ENCODE measurements at places on chromosomes 11 and 22. TPM values are rescaled to one million over a fixed set of nuclear protein-coding genes. Genes with fewer than 3 reads are reported as not detected.

DNA sequence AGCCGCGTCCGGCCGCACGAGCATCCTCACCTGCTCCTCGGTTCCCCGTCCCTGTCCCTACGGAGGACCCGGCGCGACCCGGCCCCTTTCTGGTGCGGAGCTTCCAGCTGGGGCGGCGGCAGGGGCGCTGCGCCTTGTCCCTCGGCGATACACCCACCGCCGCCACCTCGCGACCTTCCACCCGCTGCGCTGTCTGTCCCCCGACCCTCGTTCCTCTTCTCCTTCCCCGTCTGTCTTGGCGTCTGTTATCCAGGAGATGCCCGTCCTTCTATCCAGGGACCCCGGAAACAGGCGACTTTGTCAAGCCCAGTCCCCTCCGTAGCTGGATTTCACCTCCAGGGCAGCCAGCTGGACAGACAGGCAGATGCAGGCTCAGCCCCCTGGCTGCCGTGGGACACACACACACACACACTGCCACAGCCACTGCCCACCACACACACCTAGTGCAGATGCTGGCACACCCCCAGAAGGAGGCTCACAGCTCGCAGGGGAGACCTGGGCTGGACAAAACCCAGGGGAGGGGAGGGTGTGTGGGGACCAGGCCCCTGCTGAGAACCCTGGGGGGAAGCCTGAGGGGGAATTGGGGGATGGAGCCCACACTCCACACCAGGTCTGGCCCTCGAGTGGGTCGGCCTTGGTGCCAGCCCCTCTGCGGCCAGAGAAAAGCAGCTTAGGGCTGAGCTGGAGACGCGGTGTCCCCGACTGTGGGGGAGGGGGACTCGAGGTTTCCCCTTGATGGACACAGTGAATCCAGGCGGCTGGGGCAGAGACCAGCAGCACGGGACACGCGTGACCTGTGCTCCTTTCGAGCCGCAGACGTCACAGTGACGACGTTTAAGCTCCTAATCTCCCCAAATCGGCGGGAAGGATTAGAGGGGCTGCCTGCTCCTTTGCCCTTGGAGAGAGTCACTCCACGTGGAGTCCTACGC, 788 bp downstream of the DRD4 start:
- DNase-seq, result no peak

Gene TUBA8
- polyA plus RNA-seq, result 25.1 TPM

Gene H19
- 12,528 TPM for polyA plus RNA-seq

DNA sequence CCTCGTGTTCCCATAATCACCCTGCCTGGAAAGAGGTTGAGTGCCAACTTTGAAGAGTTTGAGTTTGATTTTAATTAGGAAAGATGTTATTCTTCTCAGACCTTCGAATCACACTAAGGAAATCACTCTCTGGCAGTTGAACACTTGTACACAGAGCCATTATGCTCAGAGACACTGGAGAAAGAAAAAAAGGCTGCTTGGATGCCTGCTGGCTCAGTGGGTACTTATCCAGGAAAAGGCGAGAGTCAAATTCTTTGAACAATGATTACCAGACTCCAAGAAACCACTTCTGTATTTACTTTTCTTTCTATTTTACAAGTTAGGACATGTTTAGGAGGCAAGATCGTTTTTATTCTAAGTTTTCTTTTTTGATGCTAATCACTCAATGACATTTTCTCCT, 438.5 kb upstream of the FAT3 start:
- no peak for DNase-seq

DNA sequence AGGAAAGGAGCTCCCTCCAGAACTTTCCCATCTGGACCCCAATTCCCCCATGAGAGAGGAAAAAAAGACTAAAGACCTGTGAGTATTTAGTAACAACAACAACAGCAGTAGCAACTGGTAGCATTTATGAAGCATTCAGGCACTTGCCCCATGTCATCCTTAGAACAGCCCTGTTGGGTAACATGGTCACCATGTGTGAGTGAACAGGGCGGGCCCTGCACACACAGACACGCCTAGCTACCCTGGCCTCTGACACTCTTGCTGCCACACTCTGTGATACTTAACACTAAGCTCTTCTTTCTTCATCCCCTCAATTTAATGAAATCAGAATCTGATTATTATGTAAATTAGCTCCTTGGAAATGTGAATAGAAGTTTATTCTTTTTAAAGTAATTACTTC, 26.1 kb upstream of the SLC25A18 start:
- DNase-seq, result no peak

DNA sequence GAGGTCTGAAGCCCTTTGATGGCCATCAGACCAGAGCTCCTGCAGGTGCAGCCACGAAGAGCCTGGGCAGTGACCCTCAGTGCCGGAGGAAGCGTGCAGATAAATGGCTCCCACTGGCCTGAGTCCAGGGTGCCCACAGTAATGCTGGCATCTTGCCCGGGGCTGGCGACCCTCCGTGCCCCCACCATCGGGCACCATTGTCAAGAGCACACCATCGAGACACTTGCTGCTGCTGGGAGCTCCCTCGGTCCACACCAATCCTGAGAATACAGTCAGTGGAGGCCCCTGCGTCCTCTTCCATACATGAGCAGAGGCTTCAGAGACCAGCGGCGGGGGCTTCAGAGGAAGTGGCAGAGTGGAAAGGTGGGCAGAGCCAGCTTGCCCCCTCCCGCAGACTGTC, 1448.3 kb downstream of the BRD1 start:
- DNase-seq, result no peak

DNA sequence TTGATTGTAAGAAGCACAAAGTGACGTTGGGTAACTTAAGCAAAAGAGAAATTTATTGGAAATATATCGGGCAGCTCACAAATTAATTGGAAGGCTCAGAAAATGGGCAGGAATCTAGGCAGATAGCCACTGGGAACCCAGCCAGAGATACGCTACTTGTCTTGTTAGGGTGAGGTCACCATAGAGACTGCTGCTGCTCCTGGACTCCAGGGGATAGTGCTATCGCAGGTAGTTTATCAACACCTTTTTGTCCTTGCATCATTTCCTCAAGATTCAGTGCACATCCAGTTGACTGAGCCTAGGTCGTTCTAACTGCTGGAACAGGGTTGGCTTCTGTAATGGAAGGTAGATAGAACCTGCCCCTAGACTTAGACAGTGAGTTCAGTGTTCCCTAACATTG, 19.6 kb downstream of the AMOTL1 start:
- DNase-seq, result no peak

- no peak for DNase-seq
Measured at GRCh38 chr22:37896181-37896592, 9.9 kb upstream of the MICALL1 start.

GRCh38 chr22:38751422-38752346, 4.1 kb downstream of the SUN2 start:
- DNase-seq, result no peak

Gene OR8D4
- 0.06 TPM for polyA plus RNA-seq

GRCh38 chr11:124080327-124081001, 34.8 kb upstream of the VWA5A start:
- DNase-seq, result no peak

- DNase-seq, result no peak
Measured at GRCh38 chr11:36235750-36236149, 53.5 kb downstream of the COMMD9 start.

Data from forelimb muscle (tissue), 1 donor.